ENCODE measurements at places on chromosomes 5 and 9. TPM values are rescaled to one million over a fixed set of nuclear protein-coding genes. Genes with fewer than 3 reads are reported as not detected.

Gene CARD9
- total RNA-seq, result 1.6 TPM

Gene ORM2
- not detected for total RNA-seq

- peaks cover 5% of the 10 kb centered on the region for H3K27me3 ChIP-seq
- no peaks in the 10 kb centered on the region for H3K4me1 ChIP-seq
- DNase-seq, result no peak
- H3K27ac ChIP-seq, result no peak overlapping the region
- H3K4me3 ChIP-seq, result no peak overlapping the region
These were observed 155.9 kb upstream of the PHYKPL start for GRCh38 chr5:178388386-178389025.

- peak overlapping the region; percentile 70 for H3K4me3 ChIP-seq
These were observed 6.6 kb downstream of the GRK6 start for GRCh38 chr5:177432839-177433657.

GRCh38 chr9:675697-676370 is 165.7 kb upstream of the DMRT1 start:
- peaks cover 3% of the 10 kb centered on the region for H3K36me3 ChIP-seq
- no peak for DNase-seq
- no peak overlapping the region for H3K4me3 ChIP-seq
- no peaks in the 10 kb centered on the region for H3K27me3 ChIP-seq
- peaks cover 33% of the 10 kb centered on the region for H3K4me1 ChIP-seq

GRCh38 chr9:130188860-130189481 is 16.8 kb downstream of the NCS1 start:
- H3K27me3 ChIP-seq, result no peaks in the 10 kb centered on the region
- H3K27ac ChIP-seq, result no peak overlapping the region
- H3K36me3 ChIP-seq, result no peaks in the 10 kb centered on the region
- no peaks in the 10 kb centered on the region for H3K4me1 ChIP-seq
- H3K4me3 ChIP-seq, result no peak overlapping the region

DNA sequence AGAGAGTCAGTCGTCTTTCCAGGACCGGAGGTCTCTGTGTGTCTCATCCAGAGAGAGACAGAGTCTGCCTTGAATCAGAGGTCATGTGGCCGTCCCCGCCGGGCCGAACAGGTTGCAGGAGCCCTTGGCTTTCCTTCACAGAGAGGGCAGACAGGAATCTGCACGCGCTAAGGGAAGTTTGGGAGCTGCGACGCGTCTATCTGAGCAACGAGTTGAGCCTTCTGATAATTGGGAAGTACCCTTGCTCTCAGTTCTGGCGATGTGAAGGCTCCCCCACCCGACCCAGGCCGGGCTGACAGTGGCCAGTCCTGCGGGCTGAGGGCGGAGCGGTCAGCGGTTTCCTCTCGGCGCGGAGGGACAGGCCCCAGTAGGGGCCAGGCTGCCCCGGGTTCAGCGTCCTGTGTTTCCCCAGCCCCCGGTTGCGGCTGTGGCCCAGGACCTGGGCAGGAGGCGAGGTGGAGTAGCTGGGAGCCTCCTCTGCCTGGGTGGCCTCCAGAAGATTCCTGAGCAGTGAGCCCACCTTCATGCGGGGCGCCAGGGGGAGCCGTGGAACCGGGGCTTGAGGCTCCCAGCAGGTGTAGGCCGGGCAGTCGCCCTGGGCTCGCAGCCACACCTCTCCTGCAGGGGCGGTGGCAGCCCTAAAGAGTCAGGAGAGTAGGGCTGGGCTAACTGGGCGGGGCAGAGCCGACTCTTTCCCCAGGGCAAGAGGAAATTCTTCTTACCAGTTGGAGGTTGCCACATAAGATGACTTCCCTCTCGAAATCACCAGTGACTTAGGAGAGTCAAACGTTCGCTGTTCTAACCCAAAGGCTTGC is 13.9 kb downstream of the NR2F1 start:
- no peak for DNase-seq
- peaks cover 4% of the 10 kb centered on the region for H3K36me3 ChIP-seq

DNA sequence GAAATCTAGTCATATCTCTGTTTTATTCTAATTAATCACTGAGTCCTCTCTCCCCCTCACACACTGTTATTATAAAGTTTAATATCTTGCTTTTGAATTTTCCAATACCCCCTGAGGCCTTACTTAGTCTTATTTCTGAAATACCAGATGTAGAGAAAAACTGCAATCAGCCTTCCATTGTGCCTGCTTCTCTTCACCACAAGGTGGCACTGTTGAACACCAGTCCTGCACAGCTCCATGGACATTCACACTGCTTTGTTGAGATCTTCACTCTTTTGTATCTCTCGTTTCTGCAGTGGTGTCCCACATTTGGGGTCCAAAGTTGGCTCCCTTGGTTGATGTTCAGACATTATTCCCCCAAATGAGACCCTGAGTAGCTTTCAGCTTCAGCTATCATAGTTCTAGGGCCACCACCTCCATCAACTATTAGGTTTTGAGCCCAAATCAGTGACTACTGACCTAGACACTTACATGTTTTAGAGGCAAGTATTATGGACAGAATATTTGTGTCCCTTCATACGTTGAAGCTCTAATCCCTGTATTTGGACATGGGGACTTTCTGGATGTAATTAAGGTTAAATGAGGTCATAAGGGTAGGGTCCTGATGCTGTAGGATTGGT is 24.3 kb downstream of the BOD1 start:
- peaks cover 17% of the 10 kb centered on the region for H3K36me3 ChIP-seq
- H3K4me3 ChIP-seq, result no peak overlapping the region
- peak; percentile 17 for DNase-seq
- no peaks in the 10 kb centered on the region for H3K4me1 ChIP-seq
- peak overlapping the region; percentile 44 for H3K27ac ChIP-seq

- H3K27ac ChIP-seq, result no peak overlapping the region
- H3K36me3 ChIP-seq, result no peaks in the 10 kb centered on the region
- DNase-seq, result no peak
- H3K4me3 ChIP-seq, result no peak overlapping the region
- no peaks in the 10 kb centered on the region for H3K4me1 ChIP-seq
These were observed 25.1 kb upstream of the TRPM3 start for GRCh38 chr9:71146511-71146910.

- no peak for DNase-seq
- no peak overlapping the region for H3K4me3 ChIP-seq
- H3K27me3 ChIP-seq, result peaks cover 7% of the 10 kb centered on the region
These were observed 90.3 kb upstream of the PAM start for GRCh38 chr5:102664616-102665335.

DNA sequence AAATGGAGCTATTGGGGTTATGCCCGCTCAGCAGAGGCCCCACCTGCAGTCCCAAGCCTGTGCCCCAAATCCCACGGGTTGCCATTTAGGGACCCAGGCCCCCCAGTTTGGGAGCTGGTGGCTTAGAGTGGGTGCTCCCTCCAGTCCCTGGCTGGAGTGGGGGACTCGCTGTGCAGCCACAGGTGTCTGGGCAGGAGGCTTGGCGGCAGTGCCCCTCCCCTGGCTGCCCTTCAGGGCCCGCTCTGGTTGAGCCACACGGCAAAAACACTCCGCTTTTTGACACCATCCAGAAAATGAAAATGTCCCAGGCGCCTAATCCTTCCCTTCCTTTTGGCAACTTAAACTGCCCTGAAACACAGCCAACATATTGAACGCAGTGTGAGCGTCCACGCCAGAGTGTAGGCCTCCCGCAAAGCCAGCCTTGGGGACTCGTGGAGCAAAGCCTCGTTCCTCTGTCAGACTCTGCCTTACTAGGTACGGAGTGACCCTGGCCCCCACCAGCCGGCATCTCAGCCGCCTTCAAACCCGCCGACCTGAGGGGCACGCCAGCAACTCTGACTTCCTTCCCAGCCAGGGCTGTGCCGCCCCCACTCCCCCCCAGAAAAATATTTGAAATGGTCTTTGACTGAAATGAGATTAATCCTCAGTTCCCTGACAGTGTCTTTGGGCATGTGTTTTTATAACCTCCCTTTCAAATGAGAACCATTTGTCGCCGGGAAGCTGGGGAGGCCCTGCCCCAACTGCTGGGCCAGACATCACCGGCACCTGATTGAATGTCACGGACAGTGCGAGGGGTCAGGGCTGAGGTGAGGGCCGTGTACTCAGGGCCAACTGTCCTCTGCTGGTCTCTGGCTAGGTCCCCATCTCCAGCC is 98.5 kb upstream of the LMX1B start:
- no peaks in the 10 kb centered on the region for H3K36me3 ChIP-seq
- peaks cover 35% of the 10 kb centered on the region for H3K4me1 ChIP-seq
- no peak for DNase-seq
- peaks cover 69% of the 10 kb centered on the region for H3K27me3 ChIP-seq
- H3K27ac ChIP-seq, result no peak overlapping the region

- H3K4me3 ChIP-seq, result no peak overlapping the region
- peaks cover 46% of the 10 kb centered on the region for H3K27me3 ChIP-seq
- no peaks in the 10 kb centered on the region for H3K36me3 ChIP-seq
- no peak overlapping the region for H3K27ac ChIP-seq
These were observed 19.8 kb upstream of the PAX5 start for GRCh38 chr9:37053684-37054362.

GRCh38 chr9:88984543-88984883 is 6.8 kb upstream of the S1PR3 start:
- no peak overlapping the region for H3K27ac ChIP-seq
- DNase-seq, result no peak
- peaks cover 35% of the 10 kb centered on the region for H3K4me1 ChIP-seq
- H3K4me3 ChIP-seq, result no peak overlapping the region

DNA sequence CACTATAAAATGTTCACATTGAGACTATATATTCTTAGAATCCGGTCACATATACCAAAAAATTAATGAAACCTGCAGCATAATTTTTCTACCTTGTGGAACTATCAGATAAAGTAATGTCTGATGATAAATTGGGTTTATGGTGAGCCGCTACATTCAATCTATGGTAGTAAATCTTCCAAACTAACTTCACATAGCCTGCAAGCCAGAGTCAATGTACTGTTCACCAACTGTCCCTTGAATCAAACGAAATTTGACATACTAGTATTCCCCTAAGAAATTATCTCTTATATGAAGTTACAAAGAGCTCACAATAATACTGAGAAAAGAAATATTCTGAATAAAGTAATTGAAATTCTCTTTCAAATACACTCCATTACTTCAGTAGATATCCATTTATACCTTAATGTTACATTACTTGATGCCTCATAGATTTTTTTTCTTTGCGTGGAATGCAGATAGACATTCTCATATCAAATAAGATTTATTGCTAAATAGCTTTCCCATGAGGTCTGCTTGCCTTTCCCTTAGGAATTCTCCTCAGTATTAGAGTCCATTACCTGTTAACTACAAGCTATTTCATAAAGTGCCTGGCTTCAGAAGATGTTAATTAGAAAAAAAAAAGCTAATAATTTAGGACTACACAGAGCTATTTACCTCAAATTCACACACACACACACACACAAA is 169.5 kb downstream of the PTPRD start:
- no peak for DNase-seq
- no peak overlapping the region for H3K4me3 ChIP-seq
- H3K36me3 ChIP-seq, result peaks cover 2% of the 10 kb centered on the region
- no peaks in the 10 kb centered on the region for H3K4me1 ChIP-seq

- no peak for DNase-seq
- H3K4me3 ChIP-seq, result no peak overlapping the region
- peaks cover 48% of the 10 kb centered on the region for H3K4me1 ChIP-seq
- no peaks in the 10 kb centered on the region for H3K27me3 ChIP-seq
- H3K36me3 ChIP-seq, result peaks cover 1% of the 10 kb centered on the region
- H3K27ac ChIP-seq, result no peak overlapping the region
These were observed 13.8 kb downstream of the ANKRD33B start for GRCh38 chr5:10577371-10578292.

DNA sequence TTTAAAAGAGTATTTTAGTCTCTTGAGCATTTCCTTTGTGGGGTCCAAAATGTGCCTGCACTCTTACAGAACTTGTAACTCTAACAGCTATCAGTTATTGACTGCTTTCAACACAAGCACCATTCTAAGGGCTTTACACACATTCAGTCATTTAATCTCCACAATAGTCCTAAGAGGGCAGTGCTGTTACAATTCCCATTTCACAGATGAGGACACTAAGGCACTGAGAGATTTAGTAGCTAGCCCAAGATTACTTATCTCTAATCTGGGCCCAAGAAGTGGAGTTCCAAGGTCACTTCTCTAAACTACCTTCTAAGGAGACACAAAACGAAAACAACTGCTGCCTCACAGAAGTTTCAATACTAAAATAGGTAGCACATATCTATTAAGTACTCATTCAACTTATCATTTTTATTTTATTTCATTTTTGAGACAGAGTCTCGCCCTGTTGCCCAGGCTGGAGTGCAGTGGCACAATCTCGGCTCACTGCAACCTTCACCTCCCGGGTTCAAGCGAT is 275.2 kb downstream of the CWC27 start:
- H3K27me3 ChIP-seq, result no peaks in the 10 kb centered on the region
- no peak for DNase-seq

- H3K27ac ChIP-seq, result no peak overlapping the region
- H3K36me3 ChIP-seq, result no peaks in the 10 kb centered on the region
- DNase-seq, result no peak
- no peaks in the 10 kb centered on the region for H3K4me1 ChIP-seq
These were observed 670.3 kb downstream of the TLE4 start for GRCh38 chr9:80242022-80242421.

DNA sequence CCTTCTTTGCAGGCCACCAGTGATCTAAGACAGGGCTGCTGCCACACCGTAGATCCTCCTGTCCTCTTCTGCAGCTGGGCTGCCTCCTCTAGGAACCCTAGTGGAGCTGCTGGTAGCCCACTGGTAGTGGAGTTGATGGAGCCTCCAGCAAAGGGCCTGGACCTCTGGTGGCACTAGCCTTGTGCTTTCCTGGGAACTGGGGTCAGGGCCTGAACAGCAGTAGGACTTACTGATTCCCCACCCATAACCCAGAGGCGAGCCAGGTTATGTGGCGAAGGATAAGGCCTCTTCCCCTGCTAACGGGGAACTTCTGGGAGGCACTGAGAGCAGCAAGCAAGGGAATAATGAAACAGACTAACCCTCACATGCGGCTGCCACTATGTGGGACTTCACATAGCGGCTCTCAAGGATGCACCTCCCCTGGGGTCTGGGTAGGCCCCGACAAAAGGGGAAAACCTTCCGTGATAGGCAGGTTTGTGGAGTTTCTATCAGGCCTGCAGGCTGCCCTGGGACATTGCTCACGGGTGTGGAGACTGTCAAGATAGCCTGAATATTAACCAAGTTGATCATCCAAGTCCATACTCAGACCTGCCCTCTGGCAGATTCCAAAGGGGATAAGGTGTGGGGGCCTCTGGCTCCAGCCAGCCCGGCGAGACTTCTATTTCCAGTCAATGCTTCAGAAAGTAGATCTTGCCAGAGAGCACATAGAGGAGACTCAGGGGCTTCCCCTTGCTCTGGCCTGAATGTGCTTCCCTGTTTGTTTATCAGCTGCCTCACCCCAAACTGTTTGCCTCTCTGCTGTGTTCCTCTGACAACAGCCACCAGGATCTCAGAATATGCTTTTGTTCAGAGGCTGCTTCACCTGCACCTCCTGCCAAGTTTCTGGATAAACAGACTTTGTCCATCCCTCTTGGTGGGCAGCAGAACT is 7.4 kb downstream of the SLC22A4 start:
- H3K4me1 ChIP-seq, result peaks cover 20% of the 10 kb centered on the region
- no peaks in the 10 kb centered on the region for H3K27me3 ChIP-seq
- DNase-seq, result no peak
- no peak overlapping the region for H3K4me3 ChIP-seq
- H3K27ac ChIP-seq, result no peak overlapping the region

- peaks cover 4% of the 10 kb centered on the region for H3K36me3 ChIP-seq
- H3K4me1 ChIP-seq, result peaks cover 30% of the 10 kb centered on the region
- DNase-seq, result peak; percentile 28
- peak overlapping the region; percentile 35 for H3K4me3 ChIP-seq
These were observed 67.2 kb downstream of the MRPS30 start for GRCh38 chr5:44875661-44876605.

GRCh38 chr9:111874500-111874899 is 22.1 kb upstream of the UGCG start:
- H3K27me3 ChIP-seq, result peaks cover 9% of the 10 kb centered on the region
- no peak for DNase-seq
- H3K36me3 ChIP-seq, result no peaks in the 10 kb centered on the region
- no peak overlapping the region for H3K4me3 ChIP-seq
- H3K27ac ChIP-seq, result no peak overlapping the region

All from activated T-cell treated with anti-CD3 and anti-CD28 coated beads, Interleukin-2, amount 50 U/mL, for 72 hours (primary cell).